ENCODE measurements at places on chromosomes 16 and 17.
A peak's percentile ranks its signal among the peaks of the same experiment; 100 is the strongest.

GRCh38 chr17:44842748-44843147 lies 4.9 kb upstream of the HIGD1B start:
- DNase-seq, result peak; percentile 68
- H3K27me3 ChIP-seq, result no peaks in the 10 kb centered on the region
- peaks cover 32% of the 10 kb centered on the region for H3K4me1 ChIP-seq
- peak overlapping the region; percentile 29 for H3K4me3 ChIP-seq
- H3K27ac ChIP-seq, result no peak overlapping the region

GRCh38 chr16:58264007-58264406 lies 30.8 kb downstream of the PRSS54 start:
- H3K36me3 ChIP-seq, result no peaks in the 10 kb centered on the region
- no peak overlapping the region for H3K4me3 ChIP-seq
- no peak overlapping the region for H3K27ac ChIP-seq
- H3K4me1 ChIP-seq, result no peaks in the 10 kb centered on the region
- H3K27me3 ChIP-seq, result no peaks in the 10 kb centered on the region

DNA sequence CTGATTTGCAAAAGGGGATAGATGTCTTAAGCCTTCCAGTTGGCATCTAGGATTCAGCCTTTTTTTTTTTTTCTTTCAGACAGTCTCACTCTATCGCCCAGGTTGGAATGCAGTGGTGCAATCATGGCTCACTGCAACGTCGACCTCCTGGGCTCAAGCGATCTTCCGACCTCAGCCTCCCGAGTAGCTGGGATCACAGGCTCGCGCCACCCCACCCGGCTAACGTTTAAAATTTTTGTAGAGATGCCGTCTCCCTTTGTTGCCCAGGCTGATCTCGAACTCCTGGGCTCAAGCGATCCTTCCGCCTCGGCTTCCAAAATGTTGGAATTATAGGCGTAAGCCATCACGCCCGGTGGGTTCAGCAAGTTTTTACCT lies 571 bp upstream of the CCP110 start:
- peaks cover 3% of the 10 kb centered on the region for H3K36me3 ChIP-seq
- peaks cover 30% of the 10 kb centered on the region for H3K4me1 ChIP-seq
- H3K27ac ChIP-seq, result 0 out of 2 replicates have a peak overlapping the region, but pooled peaks have one; percentile 34
- DNase-seq, result peak; percentile 3
- no peaks in the 10 kb centered on the region for H3K27me3 ChIP-seq
- 0 out of 2 replicates have a peak overlapping the region, but pooled peaks have one; percentile 12 for H3K4me3 ChIP-seq

DNA sequence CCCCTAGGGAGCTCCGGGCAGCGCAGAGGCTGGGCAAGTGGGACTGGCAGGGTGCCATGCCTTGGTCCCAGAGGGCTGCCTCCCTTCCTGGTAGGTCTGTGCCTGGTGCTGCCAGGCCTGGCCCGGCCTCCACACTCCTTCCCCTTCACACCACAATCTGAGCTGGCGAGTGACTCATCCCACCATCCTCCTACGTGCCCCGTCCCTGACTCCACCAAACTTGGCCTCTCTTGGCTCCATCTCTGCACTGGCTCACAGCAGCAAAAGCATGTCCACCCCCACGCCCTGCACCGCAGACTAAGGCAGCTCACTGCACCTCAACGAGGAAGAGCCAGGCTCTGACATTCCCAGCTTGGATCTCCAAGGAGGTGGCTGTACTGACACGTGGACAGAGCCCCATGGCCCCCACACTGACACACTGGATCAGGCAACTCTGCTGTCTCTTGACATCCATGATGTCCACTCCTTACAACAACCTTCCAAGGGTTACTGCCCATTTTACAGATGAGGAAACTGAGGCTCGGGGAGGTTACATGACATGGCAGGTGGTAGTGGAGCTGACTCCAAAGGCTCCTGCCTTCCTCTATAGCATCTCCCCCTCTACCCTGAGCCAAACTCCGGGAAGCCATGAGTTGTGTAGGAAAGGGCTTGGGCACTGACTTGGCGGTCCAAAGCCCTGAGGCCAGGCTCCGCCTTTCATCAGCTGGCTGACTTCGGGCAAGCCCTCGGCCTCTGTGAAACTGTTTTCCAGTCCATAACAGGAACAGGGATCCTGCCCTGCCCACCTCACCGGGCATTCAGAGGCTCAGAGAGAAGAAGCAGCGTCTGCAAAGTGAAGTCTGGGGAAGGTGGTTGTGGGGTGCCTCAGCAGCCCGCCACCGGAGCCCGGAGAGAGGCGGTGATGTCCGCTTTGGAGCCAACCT lies 20.1 kb upstream of the KRT19 start:
- DNase-seq, result no peak
- H3K4me1 ChIP-seq, result peaks cover 16% of the 10 kb centered on the region
- no peaks in the 10 kb centered on the region for H3K36me3 ChIP-seq
- no peaks in the 10 kb centered on the region for H3K27me3 ChIP-seq
- peak overlapping the region; percentile 48 for H3K4me3 ChIP-seq

DNA sequence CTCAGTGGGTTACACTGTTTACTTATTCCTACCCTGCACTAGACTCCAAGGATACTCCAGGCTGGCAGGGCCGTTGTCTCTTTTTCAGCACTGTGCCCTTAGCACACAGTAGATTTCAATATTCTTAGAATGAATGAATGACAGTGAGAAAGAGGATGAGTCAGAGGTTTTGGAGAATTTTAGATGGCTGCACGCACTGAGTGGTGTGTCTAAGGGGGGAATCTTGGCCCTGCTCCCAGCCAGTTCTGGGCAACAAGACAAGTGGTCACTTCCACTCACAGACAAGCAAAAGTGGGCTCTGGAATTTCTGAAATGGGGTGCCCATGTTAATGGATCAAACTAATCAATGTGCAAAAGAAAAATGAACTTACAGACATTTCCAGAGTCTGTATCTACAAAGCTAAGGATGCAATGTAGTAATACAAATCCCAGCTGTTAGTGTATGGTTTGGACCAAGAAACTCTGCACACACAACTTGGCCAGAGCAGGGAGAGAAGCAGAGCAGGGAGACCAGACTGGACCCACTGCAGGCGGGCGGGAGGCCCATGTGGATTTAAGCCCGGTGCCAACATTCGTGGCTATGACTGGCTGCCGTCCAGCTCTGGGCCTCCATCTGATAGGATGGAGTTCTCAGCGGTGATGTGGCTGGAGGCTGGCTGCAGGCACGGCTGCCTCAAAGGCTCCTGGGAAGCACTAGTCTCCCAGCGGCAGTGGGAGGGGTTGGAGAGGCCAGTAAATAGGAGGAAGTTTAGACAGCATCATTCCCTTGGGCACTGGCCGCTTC lies 95.6 kb upstream of the CDYL2 start:
- H3K4me1 ChIP-seq, result no peaks in the 10 kb centered on the region
- H3K27ac ChIP-seq, result no peak overlapping the region
- DNase-seq, result no peak
- no peaks in the 10 kb centered on the region for H3K27me3 ChIP-seq

- no peak overlapping the region for H3K27ac ChIP-seq
- H3K27me3 ChIP-seq, result no peaks in the 10 kb centered on the region
- H3K36me3 ChIP-seq, result no peaks in the 10 kb centered on the region
- no peak for DNase-seq
Measured at GRCh38 chr17:28161311-28161710, 118.8 kb downstream of the NLK start.

DNA sequence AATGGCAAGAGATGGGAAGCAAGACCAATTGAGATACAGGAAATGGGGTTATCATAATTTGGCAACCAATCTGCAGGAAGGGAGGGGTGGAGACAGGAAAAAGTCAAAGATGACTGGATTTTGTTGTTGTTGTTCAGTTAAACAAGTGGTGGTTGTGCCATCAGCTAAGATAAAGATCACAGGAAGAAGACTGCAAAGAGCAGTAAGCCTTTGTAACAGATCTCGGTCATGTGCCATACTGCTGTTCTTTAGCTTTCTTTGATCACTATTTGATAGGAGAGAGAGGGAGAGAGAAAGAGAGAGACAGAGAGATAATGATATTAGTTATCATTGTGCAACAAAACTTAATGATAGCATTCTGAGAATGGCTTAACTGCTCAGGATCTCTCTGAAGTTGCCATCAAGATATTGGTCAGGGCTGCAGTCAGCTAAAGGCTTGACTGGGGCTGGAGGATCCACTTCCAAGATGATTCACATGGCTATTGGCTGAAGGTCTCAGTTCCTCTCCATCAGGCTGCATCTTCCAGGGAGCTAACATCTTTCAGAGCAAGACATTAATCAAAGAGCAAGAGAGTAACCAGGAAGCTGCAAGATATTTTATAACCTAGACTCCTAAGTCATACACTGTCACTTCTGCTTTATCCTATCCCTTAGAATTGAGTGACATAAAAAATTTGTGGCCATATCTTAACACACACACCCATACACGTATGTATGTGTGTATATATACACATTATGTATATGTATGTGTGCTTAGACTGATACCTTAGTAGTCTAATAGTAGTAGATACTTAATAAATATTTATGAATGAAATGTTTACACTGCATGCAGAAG lies 405.0 kb downstream of the SHISA9 start:
- H3K36me3 ChIP-seq, result no peaks in the 10 kb centered on the region
- H3K27me3 ChIP-seq, result no peaks in the 10 kb centered on the region

DNA sequence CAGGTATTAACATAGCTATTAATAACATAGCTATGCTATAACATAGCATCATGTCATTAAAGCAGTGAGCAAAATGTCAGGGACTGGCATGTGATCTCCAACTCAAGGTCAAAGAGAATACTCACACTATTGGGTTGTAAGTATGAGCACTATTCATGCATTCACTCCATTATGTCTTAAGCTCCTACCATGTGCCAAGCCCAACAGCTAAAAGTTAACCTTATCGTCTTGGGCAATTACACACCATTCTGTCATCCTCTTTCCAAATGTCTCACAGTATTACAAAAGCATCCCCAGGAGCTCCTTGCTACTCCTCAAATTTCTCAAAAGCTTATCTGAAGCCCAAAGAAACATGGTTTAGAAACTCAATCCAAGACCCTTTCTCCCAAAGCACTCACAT lies 22.0 kb upstream of the NOG start:
- H3K36me3 ChIP-seq, result no peaks in the 10 kb centered on the region
- H3K27me3 ChIP-seq, result no peaks in the 10 kb centered on the region
- H3K27ac ChIP-seq, result no peak overlapping the region
- peaks cover 1% of the 10 kb centered on the region for H3K4me1 ChIP-seq
- H3K4me3 ChIP-seq, result no peak overlapping the region
- no peak for DNase-seq

DNA sequence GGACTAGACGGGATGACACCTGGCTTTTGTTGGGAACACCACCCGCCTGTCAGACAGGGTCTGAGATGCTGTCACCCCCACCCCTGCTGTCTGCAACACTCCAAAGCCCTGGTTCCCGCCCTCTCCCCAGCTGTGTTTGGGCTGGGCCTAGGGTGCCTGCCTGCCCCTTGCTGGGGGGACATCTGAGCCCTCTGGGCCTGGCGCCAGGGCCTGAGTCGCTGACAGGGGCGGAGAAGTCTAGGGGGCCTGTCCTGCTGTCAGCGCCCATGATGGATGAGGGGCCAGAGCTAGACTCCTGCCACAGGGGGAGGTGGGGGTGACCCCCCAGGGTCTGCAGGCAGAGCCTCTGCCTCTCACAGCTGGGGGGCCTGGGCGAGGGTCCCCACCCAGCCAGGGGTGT lies 7.6 kb upstream of the PKMYT1 start:
- no peaks in the 10 kb centered on the region for H3K27me3 ChIP-seq
- H3K4me1 ChIP-seq, result peaks cover 24% of the 10 kb centered on the region
- H3K36me3 ChIP-seq, result no peaks in the 10 kb centered on the region
- no peak overlapping the region for H3K27ac ChIP-seq
- no peak for DNase-seq

DNA sequence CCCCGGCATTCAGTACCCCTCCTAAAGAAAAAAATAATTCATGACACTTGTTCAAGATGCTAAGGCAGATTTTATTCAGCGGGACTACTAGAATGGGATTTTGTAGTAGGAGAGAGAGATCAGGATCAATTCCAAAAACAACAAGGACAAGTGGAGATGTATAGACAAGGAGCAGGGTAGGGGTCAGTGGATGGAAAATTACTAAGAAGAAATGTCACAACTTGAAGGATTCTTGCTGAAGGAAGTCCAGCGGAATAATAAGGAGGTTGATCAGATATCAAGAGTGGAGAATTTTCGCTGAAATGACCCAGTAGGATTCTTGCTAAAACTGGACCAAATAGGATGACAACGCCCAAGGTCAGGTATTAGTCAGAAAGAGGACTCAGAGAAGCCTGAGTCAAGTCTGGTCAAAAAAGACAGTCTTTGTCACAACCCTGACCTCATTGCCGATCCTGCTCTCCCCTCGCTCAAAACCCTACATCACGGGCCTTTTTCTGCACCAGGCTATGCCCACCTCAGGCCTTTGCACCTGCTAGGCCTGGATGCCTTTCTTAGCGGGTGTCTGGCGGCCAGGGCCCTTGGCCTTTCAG lies 36.9 kb downstream of the MMD start:
- H3K36me3 ChIP-seq, result no peaks in the 10 kb centered on the region
- H3K4me1 ChIP-seq, result no peaks in the 10 kb centered on the region
- no peaks in the 10 kb centered on the region for H3K27me3 ChIP-seq

- no peaks in the 10 kb centered on the region for H3K36me3 ChIP-seq
- no peaks in the 10 kb centered on the region for H3K4me1 ChIP-seq
- H3K27ac ChIP-seq, result no peak overlapping the region
Measured at GRCh38 chr16:15518381-15519351, 84.3 kb downstream of the BMERB1 start.

DNA sequence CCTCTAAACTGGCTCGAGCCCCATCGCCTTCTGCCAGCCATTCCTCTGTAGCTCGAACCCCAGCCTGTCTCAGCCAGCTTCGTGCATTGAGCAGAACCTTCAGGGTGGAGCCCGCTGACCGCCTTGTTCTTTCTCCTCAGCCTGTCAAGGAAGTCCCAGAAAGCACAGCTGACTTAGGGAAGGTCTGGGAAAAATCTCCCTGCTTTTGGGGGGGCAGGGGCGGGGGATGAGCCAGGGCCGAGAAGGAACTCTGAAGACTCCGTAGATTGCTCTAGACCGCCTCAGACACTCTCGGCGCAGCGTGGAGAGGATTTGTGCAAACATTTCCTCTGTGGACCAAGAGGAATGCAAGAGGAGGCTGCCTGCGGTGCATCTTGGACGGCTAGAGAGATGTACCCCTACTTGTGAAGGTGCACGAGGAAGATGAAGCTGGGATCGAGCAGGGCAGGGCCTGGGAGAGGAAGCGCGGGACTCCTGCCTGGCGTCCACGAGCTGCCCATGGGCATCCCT lies at the start of gene GLP2R:
Gene GLP2R (plus strand): TSS at position 284 of the 510 bp plus-strand sequence. CDS start 140 bp downstream, at position 424.
- H3K4me3 ChIP-seq, result no peak within 1 kb of the TSS
- no peaks in the 10 kb centered on the region for H3K27me3 ChIP-seq
- H3K4me1 ChIP-seq, result no peaks in the 10 kb centered on the region
- DNase-seq, result no peak

All from GM23338 (cell line).